ENCODE measurements at places on chromosomes 4 and X.

- no peak for DNase-seq
Observed at GRCh38 chr4:24693636-24694035, 101.7 kb upstream of the SOD3 start.

- DNase-seq, result no peak
Observed at GRCh38 chrX:83101961-83102360, 406.1 kb upstream of the POU3F4 start.

DNA sequence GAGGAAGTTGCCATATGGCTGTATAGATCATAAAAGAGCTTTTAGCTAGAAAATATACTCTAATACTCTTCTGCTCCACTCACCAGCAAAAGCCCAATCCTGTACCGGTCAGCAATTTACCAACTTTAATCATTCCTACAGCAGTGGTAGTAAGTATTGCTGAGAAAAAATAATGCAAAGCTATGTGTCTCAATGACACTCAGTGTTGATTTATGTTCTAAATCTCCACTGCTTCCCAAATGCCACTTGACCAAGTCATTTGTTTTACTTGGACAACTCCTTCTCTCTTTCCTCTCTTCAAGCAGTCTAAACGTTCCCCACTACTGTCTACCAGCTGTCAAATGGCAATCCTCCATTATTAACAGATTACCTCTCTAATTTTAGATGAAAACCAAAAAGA lies 201.8 kb upstream of the GK2 start:
- DNase-seq, result no peak

DNA sequence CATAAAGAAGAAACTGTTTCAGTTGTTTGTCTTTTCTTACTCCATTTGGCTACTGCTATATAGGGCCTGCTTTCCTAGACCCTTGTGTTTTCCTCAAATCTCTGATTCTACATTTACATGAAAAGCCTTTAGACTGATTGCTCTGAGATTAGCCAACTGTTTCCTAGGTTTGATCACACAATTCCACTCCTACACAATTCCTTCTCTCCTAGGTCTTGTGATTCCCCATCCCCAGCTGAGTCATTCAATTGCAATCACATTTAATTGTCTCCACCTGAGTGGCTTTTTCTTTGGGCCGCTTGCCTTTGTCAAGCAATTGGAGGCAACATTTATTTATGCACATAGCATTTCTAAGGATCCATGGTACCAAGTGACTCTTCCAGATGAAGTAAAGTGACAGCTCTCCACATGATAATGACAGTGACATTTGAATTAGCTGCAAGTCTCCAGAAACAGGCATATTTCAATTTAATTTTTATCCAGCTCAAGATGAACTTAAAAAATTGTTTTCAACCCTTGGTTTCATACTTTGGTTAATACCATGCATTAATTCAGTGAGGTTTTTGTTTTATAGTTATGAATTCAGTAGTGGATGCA lies 35.8 kb downstream of the ATXN3L start:
- no peak for DNase-seq

DNA sequence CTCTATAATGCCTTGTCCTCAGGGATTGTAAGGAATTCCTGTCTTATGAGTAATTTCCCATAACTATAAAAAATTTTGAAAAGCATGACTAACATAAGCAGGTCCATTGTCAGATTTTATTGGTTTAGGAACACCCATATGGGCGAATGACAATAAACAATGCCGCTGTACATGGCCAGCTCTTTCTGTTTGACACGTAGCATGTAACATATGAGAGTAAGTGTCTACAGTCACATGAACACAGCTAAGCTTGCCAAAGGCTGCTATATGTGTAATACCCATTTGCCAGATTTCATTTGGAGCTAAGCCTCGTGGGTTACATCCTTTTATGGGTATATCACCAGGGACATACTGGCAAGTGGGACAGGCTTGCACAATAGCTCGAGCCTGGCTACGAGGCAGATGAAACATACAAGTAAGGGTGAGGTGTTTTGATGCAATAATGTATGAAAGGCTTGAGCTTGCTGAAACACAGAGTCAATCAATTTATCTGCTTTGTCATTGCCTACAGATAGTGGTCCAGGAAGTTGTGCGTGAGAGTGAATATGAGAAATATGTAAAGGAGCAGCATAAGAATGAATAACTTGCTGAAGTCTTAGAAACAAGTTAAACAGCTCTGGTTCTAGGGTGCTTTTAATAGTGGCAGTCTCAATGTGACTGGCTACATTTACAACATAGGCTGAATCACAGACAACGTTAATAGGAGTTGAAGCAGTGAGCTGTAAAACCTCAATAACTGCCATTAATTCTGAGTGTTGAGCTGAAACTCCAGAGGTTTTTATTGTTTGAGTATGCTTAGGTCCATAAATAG lies 67.4 kb upstream of the UGT2B10 start:
- no peak for DNase-seq

- no peak for DNase-seq
Observed at GRCh38 chr4:58688568-58688967, 1578.4 kb upstream of the IGFBP7 start.

- no peak for DNase-seq
Observed at GRCh38 chrX:149372866-149373265, 132.2 kb downstream of the IDS start.

DNA sequence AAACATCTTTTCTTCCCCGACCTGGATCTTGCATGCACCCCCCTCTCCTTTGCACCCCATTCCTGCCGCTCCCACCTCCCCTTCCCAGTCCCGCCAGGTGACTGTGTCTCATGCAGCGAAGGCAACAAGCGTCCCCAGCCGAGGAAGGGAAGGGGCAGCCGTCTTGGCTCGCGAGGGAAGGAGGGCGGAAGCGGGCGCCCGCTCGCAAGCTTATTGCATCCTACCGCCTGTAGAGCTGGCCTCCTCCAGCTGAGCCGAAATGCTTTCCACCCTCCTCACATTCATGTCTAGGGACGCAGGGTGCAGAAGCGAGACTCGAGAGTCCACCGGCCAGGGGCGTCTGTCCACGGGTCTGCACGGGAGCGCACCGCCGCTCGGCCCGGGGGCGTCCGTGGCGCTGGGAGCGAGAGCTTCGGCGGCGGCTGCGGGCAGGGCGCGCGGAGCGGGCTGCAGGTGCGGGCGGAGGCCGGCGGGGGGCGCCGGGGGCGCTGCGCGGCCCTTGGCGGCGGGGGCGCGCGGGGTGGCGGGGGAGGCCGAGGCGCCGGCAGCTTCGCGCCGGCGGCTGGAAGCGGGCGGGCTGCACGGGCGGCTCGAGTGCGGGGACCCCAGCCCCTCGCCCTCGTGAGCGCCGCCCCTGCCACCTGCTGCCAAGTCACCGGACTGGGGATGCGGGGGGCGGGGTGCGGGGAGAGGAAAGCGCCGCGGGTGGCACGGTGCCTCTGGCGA lies at the start of gene KCNIP4:
Gene KCNIP4, minus strand, starts transcription at position 426 of the 726 bp plus-strand sequence.
- DNase-seq, result no peak

Measured in GM12864 (cell line).